ENCODE measurements at places on chromosomes 1 and 21.

DNA sequence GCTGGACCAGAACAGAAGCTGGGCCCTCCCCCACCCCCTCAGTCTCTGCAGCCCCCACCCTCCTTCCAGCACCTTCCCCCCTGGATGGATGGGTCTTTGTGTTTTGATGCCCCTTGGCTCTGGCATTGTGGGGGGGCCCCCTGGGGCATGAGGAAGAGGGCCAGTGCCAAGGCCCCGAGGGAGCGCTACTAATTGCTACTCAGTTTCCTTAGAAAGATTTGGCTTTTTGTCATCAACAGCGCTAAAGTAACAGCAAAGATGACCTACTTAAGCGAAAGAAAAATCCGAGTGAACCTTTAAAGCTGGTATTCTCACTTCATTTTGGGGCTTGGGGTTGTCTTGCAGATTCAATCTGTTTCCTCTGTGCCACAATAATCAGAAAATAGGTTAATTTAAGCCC is 63.5 kb downstream of the SKI start:
- no peak for DNase-seq

- DNase-seq, result no peak
These were observed 1.5 kb downstream of the PGBD5 start for GRCh38 chr1:230424391-230425251.

- no peak for DNase-seq
These were observed 23.4 kb downstream of the VAV3 start for GRCh38 chr1:107941531-107941930.

DNA sequence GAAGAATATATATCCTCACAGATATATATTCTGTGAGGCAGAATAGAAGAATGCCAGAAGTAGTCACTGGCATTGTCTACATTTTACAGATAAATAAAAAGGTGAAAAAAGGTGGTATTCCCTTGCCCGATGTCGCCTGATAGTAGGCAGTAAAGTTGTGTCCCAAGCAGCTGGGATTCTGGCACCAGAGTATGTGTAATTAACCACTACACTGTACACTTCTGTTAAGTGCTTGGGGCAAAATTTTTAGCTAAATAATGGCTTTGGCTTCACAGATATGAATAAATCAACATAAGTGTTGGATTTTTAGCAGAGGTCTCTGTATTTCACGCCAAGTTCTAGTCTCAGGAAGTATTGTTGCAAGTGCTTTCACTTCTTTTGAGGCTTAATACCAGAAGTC is 13.3 kb upstream of the CASQ2 start:
- no peak for DNase-seq
